ENCODE measurements at places on chromosomes 7 and 10. TPM values are rescaled to one million over a fixed set of nuclear protein-coding genes. Genes with fewer than 3 reads are reported as not detected.

Gene CRPPA
- 2.0 TPM for total RNA-seq

- no peak for DNase-seq
Measured at GRCh38 chr10:26481914-26482550, 43.9 kb downstream of the APBB1IP start.

- DNase-seq, result no peak
Measured at GRCh38 chr10:34587002-34587679, 228.0 kb downstream of the PARD3 start.

Gene TRIM50
- not detected for total RNA-seq
